ENCODE measurements at places on chromosomes 3 and 15.

DNA sequence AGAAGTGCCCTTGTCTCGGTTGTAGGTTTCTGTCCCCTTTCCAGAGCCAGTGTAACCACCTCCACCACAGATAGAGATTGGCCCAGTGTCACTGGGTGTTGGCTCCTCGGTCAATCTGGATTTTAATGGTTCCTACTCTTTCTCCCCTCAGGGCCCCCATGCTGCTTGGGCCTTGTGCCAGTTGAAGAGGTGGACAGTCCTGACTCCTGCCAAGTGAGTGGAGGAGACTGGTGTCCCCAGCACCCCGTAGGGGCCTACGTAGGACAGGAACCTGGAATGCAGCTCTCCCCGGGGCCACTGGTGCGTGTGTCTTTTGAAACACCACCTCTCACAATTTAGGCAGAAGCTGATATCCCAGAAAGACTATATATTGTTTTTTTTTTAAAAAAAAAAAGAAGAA lies 75.2 kb downstream of the BOC start:
- no peak for DNase-seq

DNA sequence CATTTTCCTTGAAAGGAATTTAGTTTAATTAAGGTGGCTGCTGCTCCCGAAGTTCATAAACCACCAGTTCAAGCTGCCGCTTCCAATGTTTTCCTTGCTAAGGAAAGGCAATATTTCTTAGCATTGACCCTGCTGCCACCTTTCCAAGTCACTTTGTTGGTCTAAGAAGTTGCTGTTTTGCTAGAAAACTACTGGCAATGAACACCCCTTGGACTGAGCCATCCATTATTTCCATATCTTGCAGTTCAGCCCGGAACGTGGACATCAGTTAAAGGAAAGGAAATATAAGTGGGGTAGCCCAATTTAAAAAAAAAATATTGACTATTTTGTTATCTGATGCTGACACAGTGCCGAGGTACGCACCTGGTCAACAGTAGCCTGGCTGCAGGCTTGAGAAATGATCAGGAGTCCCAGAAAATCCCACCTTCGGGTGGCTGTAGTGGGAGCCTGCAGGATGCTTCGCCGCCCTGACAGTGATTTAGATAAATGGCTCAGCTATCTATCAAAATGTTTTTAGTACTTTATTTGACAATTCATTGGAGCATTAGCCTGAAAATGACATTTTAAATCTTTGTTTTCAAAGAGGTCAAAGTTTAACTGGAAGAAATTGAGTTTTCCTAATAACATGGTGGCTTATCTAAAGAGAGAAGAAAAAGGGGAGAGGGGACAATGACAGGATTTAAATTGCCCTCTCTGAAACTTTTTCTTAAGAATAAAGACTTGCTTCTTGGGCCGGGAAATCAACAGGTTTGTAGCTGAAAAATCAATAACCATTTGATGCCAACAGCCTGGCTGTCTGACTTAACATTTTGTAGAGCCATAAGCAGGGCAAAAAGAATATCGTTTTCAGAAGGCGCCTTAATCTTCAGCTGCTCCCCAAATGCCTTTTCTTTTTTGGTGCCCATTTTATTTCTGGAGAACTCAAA lies 1.6 kb downstream of the RARB start:
- no peak for DNase-seq

GRCh38 chr15:68610825-68611224 lies 32.0 kb downstream of the CORO2B start:
- DNase-seq: no peak

DNA sequence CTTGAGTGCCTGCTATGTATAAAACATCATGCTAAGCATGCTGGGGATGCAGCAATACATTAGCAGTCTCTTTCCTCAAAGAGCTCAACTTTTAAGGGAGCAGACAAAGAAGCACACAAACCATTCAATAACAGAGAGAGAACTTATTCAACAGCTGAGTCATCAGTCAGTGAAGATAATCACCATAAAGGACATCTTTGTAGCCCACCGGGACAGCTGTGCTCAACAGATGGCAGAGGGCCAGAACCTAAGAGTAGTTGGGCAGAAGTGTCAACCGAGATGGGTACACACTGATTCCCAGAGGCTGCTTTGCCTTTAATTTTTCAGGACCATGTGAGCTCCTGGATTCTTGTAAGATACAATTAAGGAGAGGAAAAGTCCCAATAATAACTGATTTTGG lies 4.2 kb upstream of the RAB8B start:
- DNase-seq: no peak

DNA sequence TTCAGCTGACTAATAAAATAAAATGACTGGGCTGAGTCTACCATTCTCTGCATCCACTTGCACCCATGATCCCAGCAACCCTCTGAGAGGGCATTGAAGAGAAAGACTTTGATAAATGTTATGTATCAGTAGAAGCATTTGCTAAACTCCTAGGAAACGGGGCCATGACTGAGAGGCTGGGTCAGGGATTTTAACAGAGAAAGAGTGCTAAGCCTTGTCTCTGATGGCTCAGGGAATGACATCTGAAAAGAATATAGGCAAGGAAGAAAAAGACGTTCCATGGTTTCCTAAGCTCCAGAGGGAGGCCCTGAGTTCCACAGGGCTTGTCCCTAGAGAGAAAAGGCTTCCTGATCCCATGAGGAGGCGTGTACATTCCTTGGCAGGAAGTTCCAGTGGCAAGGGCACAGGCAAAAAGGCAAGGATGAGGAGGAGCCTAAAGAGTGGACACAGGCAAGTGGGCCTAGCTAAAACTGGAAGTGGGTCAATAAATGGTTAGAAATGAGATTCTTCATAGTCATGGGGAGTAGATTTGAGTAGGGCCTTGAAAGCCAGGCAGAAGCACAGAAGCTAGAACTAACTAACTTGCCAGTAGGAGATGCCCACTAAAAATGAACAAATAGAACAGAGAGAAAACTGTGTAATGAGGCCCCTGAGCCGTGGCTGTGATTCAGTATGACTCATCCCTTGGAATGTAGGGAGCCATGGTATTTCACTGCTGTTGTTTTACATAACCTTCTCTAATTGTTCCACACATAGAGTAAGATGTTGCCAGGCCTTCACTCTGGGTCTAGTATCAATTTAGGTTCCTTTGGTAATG lies 44.9 kb upstream of the MANF start:
- DNase-seq: no peak

- no peak for DNase-seq
These were observed 3.8 kb downstream of the EIF2AK4 start for GRCh38 chr15:39937696-39938095.

GRCh38 chr3:65181391-65181871 lies 493.6 kb upstream of the ADAMTS9 start:
- DNase-seq: no peak

DNA sequence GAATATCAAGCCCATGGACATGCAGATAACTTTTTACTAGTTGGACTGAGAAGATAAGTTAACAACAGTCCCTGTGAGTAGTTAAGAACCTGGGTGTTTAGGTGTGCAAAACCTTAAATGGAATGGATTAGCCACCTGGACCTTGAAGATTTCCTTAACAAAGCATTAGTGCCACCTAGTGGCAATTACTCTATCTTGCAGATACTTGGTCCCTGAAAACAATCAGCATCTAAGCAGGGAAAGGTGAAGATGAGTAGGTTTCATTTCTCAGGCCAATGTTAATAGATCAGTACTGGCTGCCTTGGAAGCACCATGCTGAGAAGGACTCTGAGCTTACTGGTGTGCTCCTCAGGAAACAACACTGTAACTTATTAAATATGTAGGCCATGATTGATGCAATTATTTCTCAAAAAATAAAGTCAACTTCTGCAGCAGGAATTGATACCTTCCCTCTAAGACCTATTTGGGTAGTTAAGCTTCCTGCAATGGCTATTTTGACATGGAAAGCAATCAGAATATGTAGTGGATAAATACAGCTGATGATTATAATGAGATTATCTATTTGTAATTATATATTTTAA lies 329.4 kb downstream of the TBC1D5 start:
- DNase-seq: peak; percentile 69

DNA sequence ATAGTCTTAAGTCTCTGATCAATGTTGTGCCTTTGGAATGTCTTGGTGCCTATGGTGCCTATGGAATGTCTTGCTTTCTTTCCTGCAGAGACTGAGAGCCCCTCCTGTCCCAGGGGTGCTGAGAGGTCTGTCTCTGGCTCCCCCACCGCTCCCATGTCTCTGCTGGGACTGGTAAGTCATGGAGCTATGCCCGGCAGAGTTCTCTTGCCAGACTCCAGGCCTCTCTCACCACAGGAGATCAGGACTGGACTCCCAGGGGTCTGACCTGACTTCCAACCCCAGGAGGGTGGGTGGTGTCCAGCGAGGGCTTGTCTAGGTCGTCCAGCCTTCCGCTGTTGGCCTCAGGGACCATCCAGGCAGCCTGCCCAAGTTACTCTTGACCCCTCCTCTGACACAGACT lies 14.0 kb upstream of the CYP11A1 start:
- no peak for DNase-seq

DNA sequence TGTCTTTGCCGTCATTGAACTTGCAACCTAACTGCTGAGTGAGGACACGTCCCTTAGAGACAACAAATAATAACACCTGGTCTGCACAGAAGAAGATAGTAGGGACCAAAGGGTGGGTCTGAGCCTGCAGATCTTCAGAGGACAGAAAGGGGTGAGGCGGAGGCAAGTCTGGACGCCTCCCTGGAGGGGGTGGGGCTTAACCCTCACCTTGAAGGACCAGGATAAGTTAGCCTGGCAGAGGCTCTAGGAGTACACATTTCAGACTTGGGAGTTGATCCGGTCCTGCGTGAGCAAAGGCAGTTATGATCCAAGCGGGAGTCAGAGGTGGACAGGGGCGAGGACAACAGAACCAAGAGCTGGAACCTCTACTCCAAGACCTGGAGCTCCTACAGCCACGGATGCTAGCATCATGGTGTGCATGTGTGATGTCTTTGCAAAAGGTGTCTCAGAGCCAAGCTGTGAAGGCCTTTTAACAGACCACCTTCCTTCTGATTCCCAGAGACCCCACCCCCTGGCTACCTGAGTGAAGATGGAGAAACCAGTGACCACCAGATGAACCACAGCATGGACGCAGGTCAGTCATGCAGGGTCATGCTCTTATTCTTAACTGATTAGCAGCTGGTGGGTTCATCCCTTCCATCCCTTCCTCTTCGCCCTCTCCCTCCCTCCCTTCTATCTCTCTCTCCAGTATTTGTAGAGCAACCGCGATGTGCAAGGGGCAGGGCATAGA lies 88.0 kb downstream of the AAGAB start:
- DNase-seq: no peak

GRCh38 chr15:55992769-55993110 lies 672 bp downstream of the NEDD4 start:
- DNase-seq: no peak

DNA sequence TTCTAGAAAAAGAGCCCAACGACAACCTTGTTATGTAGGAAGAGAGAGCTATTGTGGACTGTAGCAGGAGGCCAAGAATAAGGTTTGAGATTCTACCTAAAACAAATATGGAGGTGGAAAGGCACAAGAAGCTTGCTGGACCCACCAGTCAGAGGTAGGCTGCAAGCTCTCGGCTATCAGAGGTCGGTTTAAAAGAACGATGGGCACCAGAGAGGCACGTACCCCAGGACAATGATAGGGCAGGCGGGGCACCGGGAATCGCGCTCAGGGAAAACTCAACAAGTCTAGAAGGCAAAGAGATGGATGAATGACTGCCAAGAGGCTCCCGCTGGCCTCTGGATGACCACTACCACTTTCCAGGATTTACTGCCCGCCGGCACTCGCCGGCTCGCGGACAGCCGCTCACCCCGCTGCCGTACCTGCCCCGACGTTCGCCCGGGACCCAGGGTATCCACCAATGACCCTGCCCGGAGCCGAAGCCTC lies 1.1 kb downstream of the HDGFL3 start:
- DNase-seq: no peak

DNA sequence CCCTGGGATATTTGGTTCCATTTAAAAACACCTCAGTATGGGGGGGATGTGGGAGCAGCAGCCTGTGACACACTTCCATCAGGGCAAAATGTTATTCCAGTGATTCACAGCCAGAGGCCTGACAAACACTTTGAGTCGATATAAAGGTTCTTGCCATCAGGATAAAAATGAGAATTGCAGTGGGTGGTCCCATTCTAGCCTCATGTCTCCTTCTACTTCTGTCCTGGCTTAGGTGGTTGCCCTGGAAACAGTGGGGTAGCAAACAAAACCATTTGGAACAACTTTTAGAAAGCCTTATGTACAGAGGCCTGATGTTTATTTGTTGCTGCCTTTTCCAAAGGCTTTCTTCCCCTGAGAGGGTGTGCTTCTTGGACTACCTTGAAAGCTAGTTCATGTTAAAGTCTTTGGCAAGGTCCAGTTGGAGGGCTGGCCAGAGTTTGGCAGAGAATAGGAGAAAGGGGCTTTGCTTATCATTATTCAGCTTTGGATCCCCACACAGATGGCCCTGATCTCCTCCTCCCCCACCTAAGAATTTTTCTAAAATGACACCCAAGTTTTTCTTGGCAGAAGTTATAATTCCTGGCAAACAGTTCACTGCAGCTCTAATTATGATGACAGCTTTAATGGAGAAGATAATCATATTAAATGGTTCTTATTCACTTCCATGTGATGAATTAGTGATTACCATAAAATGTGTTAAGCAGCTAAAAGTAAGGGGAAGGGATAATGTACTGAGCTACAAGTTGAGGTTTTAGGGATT lies 84.2 kb upstream of the ZNF280D start:
- DNase-seq: no peak

- no peak for DNase-seq
These were observed 28.7 kb downstream of the TLE3 start for GRCh38 chr15:70068783-70069565.

DNA sequence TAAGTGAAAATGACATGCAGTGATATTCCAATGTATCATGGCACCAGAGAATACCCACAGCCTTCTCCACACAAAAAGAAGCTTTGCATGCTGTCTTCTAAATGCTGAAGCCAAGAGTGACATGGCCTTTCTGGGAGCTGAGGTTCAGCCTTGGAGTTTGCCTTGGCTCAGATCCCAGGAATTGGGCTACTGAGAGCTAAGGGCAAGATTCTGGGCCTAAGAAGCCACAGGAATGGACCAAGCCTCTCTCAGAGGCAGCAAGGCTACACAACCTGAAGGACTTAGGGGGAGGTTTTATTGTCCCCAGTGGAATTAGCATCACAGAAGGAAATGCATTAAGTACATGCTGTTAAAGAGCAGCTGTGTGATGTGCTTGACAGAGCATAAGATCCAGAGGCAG lies 1078.5 kb downstream of the TUSC7 start:
- DNase-seq: no peak

DNA sequence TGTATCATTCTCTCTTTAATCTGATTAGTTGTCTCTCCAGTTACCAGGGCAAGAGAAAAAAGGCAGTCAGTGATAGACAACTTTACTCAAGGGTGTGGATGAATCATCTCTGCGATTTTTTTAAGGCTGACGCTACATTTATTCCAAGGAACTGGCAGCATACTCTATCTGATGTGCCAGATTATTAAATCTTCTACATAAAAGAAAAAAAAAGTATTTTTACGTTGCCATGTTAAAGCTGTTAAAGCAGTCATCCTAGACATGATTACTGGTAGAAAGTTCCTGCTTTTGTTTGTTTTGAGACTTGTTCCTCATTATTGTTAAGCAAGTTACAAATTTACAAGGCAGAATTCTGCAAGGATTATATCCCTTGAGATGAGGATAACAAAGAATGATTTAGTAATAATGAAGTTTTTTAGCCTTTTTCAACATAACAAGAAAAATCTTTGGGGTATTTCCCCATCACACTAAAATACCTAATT lies 121.7 kb downstream of the CBLB start:
- no peak for DNase-seq

GRCh38 chr3:134797741-134798451 lies 2.8 kb downstream of the EPHB1 start:
- no peak for DNase-seq
